ENCODE measurements at places on chromosomes 5 and 9.

DNA sequence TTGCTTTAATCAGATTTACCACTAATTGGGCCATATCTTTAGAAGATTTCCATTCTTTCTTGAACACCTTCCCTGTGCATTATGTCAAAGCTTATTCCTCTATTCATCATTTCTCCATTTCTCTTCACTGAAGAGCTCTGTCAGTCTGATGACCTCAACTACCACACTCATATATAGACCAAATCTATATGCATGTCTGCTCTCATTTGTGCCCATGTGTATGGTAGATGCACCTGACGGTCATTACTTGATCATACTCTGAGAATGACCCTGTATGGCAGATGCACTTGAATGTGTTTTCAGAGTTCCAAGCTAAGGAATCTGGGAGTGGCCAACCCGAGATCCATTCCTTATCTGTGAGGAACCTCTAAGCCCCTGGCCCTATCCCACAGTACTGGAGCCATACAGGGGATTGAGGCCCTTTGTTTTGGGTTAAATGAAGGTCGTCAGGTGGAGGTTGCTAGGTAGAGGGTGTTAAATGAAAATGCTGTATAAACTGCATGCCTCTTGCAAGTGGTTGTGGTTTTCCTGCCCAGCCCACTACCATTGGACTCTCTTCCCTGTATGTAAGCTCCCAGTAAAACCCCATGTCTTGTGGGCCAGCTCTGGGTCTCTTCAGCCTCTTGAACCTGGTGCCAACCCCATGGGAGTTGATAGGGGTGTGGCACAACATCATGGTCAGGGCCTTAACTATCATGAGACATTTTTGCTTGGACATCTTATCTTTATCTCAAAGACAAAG is 229.5 kb downstream of the KIAA0825 start:
- no peak for DNase-seq

DNA sequence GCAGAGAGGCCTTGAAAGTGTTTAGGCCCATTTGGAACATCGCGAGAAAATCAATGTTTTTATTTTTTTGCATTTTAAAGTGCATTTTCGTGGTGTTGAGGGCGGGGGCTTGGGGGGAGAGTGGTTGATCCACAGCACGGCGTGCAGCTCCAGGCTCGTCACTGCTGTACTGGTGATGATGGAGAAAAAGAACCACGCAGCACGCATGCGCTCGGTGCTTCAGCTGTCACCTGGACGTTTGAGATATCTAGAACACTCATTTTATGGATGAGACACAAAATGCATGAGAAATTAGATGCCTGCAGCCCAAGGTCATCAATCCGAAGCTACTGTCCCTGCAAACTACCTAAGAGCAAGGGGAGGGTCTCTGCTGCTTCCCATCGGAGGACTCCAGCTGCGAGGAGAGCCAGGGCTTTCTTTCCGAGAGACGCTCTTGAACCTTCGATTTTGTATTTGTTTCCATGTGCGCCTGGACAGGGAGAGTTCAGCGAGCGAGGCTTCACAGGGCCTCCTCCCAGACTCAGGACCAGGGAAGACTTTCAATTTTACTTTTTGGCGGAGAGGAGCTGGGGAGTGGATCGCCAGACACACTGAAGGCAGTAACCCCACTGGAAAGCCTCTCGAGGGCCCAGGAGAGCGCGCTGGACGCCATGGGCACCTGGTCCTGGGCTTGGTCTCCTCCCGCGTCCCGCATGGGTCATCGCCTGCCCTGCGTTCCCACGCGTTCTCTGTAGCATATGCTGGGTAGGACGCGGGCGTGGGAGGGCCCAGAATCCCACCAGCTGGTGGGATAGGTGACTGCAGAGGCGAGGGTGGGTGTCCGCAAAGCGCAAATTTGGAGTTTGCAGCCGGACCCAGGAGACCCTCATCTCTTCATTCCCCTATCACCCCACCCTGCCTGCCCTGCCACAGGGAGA is 2.5 kb downstream of the DMRT2 start:
- no peak for DNase-seq

- DNase-seq = no peak
Measured at GRCh38 chr5:94872526-94872925, 254.1 kb downstream of the SLF1 start.

GRCh38 chr5:34831303-34831702 is 7.7 kb upstream of the TTC23L start:
- DNase-seq = no peak

GRCh38 chr5:10153808-10154537 is 95.7 kb downstream of the ATPSCKMT start:
- DNase-seq = peak; percentile 21

DNA sequence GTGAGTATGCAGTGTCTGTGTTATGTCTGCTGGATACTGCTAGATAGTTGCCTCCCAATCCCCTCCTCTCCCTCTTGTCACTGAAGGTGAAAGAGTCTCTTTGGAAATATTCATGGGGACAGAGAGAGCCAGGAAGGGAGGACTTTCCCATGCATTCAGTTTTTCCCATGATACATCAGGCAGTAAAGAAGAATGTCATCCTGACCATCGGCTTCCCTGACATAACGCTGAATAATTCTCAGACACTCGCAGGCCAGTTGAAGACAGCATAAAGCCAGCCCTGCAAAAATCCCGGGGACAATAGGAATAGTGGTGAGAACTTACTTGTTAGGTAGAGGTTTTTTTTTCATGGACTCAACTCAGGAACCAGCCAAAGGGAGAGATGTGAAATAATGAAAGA is 58.1 kb downstream of the KLF4 start:
- no peak for DNase-seq

GRCh38 chr5:17991775-17992174 is 357.5 kb downstream of the TAF11L14 start:
- peak; percentile 69 for DNase-seq

DNA sequence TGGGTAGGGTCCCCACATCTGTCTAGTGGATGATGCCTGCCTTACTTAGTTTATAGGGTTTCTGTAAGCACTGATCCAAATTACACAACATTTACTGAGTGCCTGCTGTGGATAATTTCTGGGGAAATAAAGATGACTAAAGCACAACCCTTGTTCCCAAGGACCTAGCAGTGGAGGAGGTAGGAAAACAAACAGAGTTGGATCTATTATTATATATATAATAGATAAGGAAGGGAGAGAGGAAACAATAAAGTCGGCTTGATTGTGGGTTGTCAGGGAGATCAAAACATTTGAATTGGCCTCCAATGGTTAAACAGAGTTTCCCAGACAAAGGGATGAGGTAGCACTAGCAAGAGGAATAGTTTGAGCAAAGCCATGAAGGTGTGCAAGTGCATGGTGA is 14.0 kb downstream of the IL33 start:
- no peak for DNase-seq
